ENCODE measurements at places on chromosomes 11 and 22.

- DNase-seq: no peak
These were observed 33.4 kb upstream of the NRIP3 start for GRCh38 chr11:9037046-9037780.

DNA sequence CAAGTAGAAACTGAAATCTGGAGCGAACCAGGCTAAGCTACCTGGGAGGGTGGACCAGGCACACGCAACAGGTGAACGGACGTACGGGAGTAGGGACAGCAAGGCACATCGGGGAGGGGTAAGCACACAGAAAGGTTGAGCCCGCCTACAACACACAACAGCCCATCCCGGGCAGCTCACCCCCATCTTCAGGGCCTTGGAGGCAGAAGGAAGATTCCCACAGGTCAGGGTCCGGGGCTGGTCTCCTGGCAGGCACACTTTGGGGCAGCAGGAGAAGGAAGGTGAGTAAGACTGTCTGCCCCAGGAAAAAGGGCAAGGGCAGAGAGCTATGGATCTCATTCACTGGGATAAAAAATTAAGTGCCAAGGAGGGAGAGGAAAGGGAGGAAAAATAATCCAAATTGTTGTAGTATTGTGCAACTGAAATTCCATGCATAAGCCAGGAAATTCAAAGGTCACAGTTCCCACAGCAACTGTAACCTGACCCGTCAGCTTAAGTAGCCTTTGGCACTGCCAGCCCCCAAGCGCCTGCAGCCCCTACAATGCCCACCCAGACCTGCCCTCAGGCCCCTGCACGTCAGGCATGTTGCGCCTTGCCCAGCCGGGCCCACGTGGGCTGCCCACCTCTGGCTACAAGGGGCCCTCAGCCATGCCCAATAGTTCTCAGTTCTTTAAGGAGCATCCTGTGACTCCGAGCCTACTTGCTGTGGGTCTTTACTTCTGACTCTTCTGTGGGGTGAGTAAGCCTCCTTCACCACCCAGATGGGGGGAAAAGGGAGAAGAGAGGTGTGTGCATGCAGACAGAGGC, 51.8 kb downstream of the MICAL3 start:
- no peak for DNase-seq

- no peak for DNase-seq
These were observed 29.7 kb upstream of the DDX6 start for GRCh38 chr11:118820412-118821357.

- DNase-seq: no peak
These were observed 1.4 kb upstream of the KREMEN1 start for GRCh38 chr22:29071261-29072045.

DNA sequence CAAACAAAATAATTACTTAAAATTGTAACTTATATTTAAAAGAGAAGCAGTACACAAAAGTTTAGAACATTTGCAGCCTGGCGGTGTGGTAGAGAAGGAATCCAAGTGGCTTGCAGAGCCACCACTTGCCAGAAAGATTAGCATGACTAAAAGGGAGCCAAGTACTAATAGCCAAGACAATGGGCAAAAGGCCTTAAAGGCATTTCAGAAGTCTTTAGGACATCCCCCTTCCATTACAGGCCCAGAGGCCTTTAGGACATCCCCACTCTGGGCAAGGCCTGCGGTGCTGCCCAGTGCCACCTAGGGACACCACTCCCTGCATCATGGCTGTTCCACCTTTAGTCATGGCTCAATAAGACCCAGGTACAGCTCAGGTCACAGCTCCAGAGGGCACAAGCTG, 32.4 kb downstream of the TMEM225 start:
- no peak for DNase-seq

DNA sequence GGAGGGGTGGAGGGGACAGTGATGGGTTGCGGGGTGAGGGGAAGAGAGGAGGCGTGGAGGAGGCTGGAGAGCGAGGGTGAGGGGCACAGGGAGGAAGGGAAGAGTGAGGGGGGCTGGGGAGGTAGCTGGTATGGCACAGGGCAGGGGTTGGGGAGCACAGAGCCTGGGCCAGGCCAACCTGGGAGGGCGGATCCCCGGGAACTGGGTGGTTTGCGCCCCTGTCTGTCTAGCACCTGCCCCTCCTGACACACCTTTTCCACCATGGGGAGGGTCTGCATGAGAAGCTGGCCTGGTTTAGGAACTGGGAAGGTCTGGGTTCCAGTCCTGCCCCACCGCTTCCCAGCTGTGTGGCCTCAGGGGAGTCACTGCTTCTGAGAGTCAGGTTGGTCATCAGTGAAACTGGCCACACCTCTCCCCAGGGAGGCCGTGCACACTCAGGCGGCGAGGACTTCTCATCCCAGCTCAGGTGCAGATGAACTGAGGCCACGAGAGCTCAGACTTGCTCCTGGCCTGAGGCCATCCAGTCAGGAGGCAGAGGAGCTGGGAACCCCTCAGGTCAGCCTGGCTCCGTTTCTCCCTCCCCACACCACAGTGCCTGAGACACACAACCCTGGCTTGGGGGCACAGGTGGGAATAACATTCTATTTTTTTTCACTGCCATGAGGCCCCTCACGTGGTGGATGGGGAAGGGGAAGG, 95.6 kb downstream of the PHF21B start:
- DNase-seq: no peak

GRCh38 chr22:45196926-45197605, 33.3 kb downstream of the NUP50 start:
- DNase-seq: no peak

Measured in stimulated activated CD8-positive, alpha-beta memory T cell treated with anti-CD3 and anti-CD28 coated beads, Interleukin-4, amount 100 ng/mL, for 4 hours (primary cell).